ENCODE measurements at places on chromosomes 2 and 18.

GRCh38 chr2:207483066-207483465 is 46.7 kb upstream of the CREB1 start:
- no peak overlapping the region for H3K27ac ChIP-seq
- no peaks in the 10 kb centered on the region for H3K36me3 ChIP-seq
- H3K27me3 ChIP-seq = peaks cover 4% of the 10 kb centered on the region

- peak; percentile 74 for DNase-seq
- H3K4me1 ChIP-seq = peaks cover 49% of the 10 kb centered on the region
- peak overlapping the region; percentile 45 for H3K4me3 ChIP-seq
- H3K36me3 ChIP-seq = peaks cover 32% of the 10 kb centered on the region
- H3K27ac ChIP-seq = peak overlapping the region; percentile 93
- no peaks in the 10 kb centered on the region for H3K27me3 ChIP-seq
Measured at GRCh38 chr2:207073801-207074678, 91.7 kb downstream of the KLF7 start.

- H3K27ac ChIP-seq = no peak overlapping the region
- H3K27me3 ChIP-seq = no peaks in the 10 kb centered on the region
- no peak overlapping the region for H3K4me3 ChIP-seq
Measured at GRCh38 chr18:45267622-45268021, 347.7 kb upstream of the SLC14A2 start.

DNA sequence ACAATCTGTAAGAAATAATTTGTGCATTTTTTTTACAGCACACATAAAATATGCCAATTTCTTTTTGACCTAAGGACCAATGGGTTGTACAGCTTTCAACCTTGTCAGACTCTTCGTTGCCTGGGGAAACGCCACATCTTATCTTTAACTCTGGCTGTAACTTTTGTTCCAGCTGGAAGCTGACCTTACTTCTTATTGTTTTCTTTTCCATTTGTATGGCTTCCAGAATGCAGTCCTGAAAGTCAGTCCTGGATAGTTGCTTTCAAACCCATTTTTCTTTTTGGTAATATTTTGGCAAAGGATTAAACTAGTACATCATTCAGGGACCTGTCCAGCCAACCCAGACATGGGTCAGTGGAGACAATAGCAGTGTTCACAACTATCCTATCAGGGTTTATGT is 686.5 kb upstream of the CDH2 start:
- no peaks in the 10 kb centered on the region for H3K36me3 ChIP-seq
- H3K4me1 ChIP-seq = no peaks in the 10 kb centered on the region
- no peak overlapping the region for H3K27ac ChIP-seq

- H3K27ac ChIP-seq = no peak overlapping the region
- H3K27me3 ChIP-seq = peaks cover 9% of the 10 kb centered on the region
- no peak overlapping the region for H3K4me3 ChIP-seq
- H3K4me1 ChIP-seq = no peaks in the 10 kb centered on the region
- DNase-seq = no peak
- H3K36me3 ChIP-seq = no peaks in the 10 kb centered on the region
Measured at GRCh38 chr2:240727439-240727838, 35.8 kb downstream of the AQP12A start.

DNA sequence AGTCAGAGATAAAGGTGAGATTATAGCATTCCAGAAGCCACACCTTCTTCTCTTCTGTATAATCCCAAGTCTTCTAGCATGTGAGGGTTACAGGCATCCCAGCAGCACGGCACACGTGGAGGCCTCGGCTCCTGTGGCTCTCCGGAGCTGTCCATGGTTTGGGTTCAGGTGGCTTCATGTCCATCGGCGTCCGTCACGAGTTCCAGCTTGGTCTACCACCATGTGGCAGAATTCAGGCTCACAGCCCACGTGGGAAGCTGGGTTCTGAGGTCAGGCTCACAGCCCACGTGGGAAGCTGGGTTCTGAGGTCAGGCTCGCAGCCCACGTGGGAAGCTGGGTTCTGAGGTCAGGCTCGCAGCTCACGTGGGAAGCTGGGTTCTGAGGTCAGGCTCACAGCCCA is 378.3 kb upstream of the SALL3 start:
- H3K27ac ChIP-seq = no peak overlapping the region
- no peaks in the 10 kb centered on the region for H3K27me3 ChIP-seq
- DNase-seq = no peak
- no peaks in the 10 kb centered on the region for H3K36me3 ChIP-seq

- no peak for DNase-seq
- no peaks in the 10 kb centered on the region for H3K36me3 ChIP-seq
- H3K27me3 ChIP-seq = no peaks in the 10 kb centered on the region
- no peak overlapping the region for H3K4me3 ChIP-seq
- no peak overlapping the region for H3K27ac ChIP-seq
Measured at GRCh38 chr2:69985216-69985615, 23.8 kb upstream of the ASPRV1 start.

GRCh38 chr2:130966775-130967490 is 126.3 kb downstream of the FAM168B start:
- no peak for DNase-seq
- H3K27me3 ChIP-seq = peaks cover 61% of the 10 kb centered on the region
- no peaks in the 10 kb centered on the region for H3K36me3 ChIP-seq
- H3K4me3 ChIP-seq = no peak overlapping the region
- H3K4me1 ChIP-seq = peaks cover 11% of the 10 kb centered on the region

GRCh38 chr18:64202863-64203262 is 54.0 kb upstream of the LINC00305 start:
- no peaks in the 10 kb centered on the region for H3K36me3 ChIP-seq
- no peak overlapping the region for H3K27ac ChIP-seq
- H3K4me3 ChIP-seq = no peak overlapping the region
- DNase-seq = no peak

DNA sequence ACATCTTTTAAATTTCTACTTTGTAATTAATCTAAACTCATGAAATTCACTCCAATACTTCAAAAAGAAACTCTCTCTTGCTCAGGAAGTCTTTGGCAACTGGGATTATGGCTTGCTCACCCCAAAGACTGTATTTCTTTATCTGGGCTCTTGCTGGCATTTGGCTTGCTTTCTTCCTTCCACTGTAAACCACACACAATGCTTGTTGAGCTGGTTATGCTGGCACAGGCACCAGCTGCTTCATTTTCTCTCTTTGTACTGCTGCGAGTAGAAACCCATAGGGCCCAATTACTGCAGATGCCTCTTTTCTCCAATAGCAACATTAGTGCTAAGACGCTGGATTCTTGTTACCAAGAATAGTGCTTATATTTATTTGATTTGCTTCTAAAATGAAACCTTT is 51.4 kb downstream of the SLC38A11 start:
- no peak overlapping the region for H3K4me3 ChIP-seq
- H3K27ac ChIP-seq = no peak overlapping the region
- no peak for DNase-seq
- no peaks in the 10 kb centered on the region for H3K36me3 ChIP-seq
- H3K27me3 ChIP-seq = peaks cover 3% of the 10 kb centered on the region

DNA sequence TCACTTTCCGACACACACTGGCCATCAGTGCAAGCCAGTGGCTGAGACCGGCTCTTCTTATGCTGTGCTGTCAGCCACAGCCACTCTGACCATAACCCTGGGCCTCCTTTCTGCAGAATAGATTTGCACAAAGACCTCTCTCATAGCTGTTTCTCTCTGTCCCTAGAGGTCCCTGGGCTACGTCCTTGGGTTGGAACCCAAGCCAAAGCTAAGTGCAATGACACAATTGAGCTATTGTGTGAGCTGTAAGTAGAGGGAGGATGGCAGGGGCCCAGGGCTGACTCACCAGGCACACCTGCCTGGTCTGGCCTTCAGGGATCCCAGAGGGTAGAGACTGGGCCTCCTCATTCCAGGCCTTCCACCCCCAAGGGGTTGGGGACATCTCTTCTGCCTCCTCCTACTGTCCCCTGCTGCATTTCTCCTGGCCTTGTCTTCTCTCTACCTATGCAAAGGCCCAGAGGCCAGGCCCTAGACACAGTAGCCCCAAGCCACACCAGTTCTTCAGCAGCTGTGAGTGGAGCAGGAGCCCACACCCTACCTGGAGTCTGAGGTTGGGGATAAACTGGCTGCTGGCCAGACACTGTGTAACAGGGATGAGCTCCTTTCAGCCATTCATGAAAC is 174.6 kb downstream of the NCK2 start:
- no peak for DNase-seq
- H3K4me3 ChIP-seq = no peak overlapping the region
- peaks cover 25% of the 10 kb centered on the region for H3K36me3 ChIP-seq
- peaks cover 4% of the 10 kb centered on the region for H3K27me3 ChIP-seq

DNA sequence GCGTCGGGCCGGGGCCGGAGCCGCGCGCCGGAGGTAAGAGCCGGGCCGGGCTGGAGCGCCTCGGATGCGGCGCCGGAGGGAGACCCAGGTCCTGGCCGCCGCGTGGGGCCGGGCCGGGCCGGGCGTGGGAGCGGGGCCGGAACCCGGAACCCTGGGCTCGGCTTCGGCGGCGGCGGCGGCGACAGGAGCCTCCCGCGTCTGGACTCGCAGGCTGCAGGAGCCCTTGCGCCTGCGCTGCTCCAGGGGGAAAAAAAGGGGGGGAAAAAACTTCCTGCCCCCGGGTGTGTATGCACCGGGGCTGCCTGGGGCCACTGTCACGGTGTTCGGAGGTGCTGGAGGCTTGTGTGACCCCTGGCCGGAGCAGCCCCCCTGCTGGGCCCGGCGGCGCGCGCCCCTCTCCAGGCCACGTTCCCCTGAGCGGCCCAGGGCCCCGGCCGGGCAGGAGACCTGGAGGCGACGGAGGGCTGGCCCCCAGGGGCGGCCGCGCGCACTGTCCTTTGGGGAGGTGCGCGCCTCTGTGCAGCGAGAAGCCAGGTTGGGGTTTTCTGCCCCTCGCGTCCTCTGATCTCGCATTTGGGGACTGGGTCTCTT is 864 bp downstream of the KLHL29 start:
- H3K36me3 ChIP-seq = no peaks in the 10 kb centered on the region
- peak overlapping the region; percentile 73 for H3K4me3 ChIP-seq
- peaks cover 91% of the 10 kb centered on the region for H3K27me3 ChIP-seq
- H3K4me1 ChIP-seq = peaks cover 31% of the 10 kb centered on the region

DNA sequence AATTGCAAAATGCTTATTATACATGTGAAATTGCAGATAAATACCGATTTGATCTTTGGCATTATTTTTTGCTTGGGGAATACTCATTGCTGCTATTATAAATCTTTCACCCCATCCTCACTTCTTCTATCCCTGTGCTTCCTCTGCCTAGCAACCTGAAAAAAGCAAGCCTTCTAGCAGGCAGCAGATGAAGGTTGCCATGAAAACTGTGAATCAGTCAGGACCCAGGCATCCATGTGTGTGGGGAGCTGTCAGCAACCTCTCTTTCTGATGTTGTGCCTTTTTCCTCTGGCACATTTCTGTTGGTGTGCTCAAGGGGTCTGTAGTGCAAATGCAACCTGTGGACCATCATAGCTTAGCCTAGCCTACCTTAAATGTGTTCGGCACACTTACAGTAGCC is 364.2 kb downstream of the LRRTM1 start:
- no peaks in the 10 kb centered on the region for H3K4me1 ChIP-seq
- DNase-seq = no peak
- H3K4me3 ChIP-seq = no peak overlapping the region
- H3K27ac ChIP-seq = no peak overlapping the region
- H3K36me3 ChIP-seq = no peaks in the 10 kb centered on the region

- DNase-seq = no peak
- no peaks in the 10 kb centered on the region for H3K36me3 ChIP-seq
- no peak overlapping the region for H3K27ac ChIP-seq
- H3K27me3 ChIP-seq = peaks cover 38% of the 10 kb centered on the region
- H3K4me1 ChIP-seq = peaks cover 6% of the 10 kb centered on the region
- H3K4me3 ChIP-seq = no peak overlapping the region
Measured at GRCh38 chr2:113078350-113078839, 10.6 kb downstream of the IL1F10 start.

DNA sequence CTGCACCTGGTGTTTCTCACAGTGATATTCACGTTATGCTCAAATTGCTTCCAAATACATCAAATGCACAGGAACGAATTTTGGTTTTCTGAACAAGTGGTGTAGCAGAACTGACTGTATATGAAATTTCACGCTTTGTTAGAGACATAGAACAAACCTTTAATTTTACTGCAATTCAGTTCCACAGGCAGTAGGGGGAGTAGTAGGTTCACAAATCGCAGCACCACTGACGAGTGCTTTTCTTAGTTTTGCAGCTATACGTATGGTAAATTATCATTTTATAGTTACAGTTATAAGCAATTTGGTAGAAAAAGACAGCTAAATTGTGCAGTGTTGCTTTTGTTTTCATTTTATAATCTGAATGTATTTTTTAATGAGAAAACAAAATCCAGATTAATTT is 113.3 kb downstream of the KIAA1328 start:
- H3K4me1 ChIP-seq = no peaks in the 10 kb centered on the region
- DNase-seq = no peak
- no peak overlapping the region for H3K27ac ChIP-seq
- H3K36me3 ChIP-seq = no peaks in the 10 kb centered on the region

- DNase-seq = no peak
- no peak overlapping the region for H3K4me3 ChIP-seq
- no peaks in the 10 kb centered on the region for H3K36me3 ChIP-seq
- H3K27me3 ChIP-seq = no peaks in the 10 kb centered on the region
- H3K27ac ChIP-seq = no peak overlapping the region
Measured at GRCh38 chr2:121144111-121144510, 140.9 kb downstream of the TFCP2L1 start.

DNA sequence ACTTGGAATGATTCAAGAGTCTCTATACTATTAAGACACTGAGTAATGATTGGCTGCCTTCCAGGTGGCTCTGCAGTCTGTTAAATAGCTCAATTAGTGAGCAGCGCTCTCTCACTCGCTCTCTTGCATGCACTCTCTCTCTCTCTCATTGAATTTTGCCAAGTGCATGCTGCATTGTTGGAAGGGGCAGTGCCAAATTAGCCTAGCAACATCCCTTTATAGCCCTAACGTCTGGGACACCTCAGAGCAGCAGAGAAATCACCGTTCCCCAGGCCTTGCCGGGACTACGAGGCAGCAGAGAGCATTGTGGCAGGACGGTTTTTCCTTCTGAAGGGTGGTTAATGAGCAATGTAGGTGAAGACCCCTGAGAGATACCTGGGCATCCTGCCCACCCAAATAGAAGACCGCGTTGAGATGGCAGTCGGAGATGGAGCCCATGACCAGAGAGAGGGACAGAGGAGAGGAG is 447.6 kb upstream of the POU3F3 start:
- no peaks in the 10 kb centered on the region for H3K27me3 ChIP-seq
- H3K4me3 ChIP-seq = no peak overlapping the region

DNA sequence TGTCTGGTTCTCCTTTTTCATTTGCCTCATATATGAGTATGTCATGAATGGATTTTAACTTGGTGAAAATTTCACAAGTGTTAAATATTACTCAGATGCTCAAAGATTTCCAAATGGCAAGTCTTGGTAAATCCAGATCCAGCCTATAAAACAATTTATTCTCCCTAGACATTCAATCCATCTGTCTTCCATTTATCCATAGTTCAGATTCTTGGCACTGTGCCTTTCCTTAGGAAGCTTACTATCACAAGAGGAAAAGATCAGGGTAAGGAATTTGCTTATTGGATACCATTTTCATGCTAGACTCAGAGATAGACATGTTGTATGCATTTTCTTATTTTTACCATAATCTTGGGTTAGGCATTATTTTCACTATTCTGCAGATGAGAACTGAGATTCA is 72.5 kb upstream of the LRRTM1 start:
- H3K4me1 ChIP-seq = no peaks in the 10 kb centered on the region
- no peak overlapping the region for H3K27ac ChIP-seq
- DNase-seq = no peak
- H3K36me3 ChIP-seq = no peaks in the 10 kb centered on the region
